Activated CD4-positive, alpha-beta T cell treated with anti-CD3 and anti-CD28 coated beads for 4 hours (primary cell): ENCODE measurements at places on chromosomes 4 and X.

- no peak for DNase-seq
These were observed 109.0 kb downstream of the SHROOM4 start for GRCh38 chrX:50705042-50705441.

GRCh38 chr4:144340931-144341330, 200.4 kb upstream of the GYPA start:
- DNase-seq: no peak

DNA sequence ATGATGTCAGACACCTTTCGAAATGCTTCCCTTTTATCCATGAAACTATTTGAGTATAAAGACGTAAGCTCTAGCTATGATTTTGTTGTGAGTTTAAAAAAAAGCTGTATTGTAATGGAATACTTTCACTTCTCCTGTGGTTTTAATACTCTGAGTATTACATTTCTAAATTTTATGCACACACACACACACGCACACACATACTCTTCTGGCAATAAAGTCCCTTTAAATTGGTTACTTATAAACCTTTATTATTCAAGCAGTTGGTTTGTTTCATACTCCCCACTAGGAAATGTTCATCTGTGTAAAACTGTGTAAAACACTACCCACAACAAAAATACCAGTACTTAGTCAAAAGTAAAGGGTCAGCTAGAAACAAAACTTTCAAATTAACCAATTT, 18.2 kb downstream of the VAMP7 start:
- no peak for DNase-seq

- DNase-seq: no peak
These were observed 250.6 kb downstream of the USP46 start for GRCh38 chr4:52408471-52408870.

DNA sequence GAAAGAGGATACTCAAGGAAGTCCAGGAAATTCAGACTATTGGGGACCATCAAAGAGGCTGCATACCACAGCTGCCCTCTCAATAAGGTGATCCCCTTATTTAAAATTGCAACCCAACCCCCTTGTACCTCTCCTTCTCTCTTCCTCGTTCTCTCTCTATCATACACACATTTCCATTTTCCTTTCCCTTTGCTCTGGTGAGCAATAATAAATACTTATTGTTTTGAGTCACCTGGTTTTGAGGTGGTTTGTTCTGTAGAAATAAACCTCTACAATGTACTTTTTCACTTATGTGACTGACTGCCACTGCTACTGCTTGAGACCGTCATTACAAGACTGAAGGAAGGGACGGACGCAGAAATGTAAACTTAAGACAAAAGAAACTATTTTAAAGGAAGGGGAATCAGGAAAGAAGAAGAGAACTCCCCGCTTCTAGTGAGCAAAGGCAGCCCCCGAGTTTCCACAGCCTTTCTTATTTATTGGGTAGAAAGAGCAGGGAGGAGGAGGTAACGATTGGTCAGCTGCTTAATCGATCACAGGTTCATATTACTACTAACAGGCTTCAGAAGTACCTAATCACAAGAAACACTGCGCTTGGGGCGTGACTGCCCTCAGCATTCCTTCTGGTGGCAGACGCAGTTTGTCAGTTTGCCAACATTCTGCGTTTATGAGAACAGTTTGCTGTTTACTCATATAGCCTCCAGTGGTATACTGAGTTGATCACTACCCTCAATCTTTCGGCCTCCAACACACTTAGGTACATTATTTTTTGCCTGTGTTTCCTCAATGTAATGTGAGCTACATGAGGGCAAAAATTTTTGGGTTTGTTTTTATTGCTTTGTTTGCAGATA, 16.9 kb upstream of the TMEM165 start:
- no peak for DNase-seq

GRCh38 chr4:185113340-185113739, 29.7 kb upstream of the SLC25A4 start:
- no peak for DNase-seq

DNA sequence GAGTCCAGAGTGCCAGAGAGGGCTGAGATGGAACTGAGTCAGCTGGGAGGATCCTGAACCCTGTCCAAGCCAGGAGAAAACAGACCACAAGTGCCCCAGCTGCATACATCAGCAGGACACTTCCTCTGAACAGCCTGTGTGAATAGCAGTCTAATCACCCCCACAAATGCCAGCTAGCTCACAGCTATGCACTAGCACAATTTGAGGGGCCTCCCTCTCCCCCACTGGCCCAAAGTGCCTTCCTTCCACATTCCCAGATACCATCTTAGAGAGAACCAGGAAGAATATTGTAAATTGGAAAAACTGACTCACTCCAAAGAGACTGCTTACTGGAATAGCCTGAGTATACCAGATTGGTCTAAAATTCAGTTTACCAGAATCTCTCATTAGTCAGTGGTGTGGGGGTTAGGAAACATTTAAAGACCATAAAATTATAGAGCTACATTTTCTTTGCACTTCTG, 292.6 kb upstream of the KLF3 start:
- DNase-seq: no peak

GRCh38 chr4:110196206-110196870, 2.1 kb downstream of the ELOVL6 start:
- DNase-seq: peak; percentile 19

DNA sequence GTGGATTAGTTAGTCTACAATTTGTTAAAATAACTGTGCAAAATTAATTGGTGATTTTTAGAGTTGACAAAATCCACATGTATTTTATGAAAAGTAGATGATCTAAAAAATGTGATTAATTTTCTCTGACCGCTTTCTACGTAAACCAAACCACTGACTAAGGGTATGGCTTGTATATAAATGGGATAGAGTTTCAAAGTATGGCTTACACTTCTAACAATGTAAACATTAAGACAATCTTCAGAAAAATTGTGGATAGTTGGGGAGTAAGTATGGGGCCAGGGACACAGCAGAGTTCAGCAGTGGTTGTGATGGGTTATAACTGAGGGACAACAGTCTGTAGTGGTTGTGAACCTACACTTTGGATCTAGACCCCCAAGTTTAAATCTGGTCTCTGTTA, 39.8 kb downstream of the GABRA4 start:
- no peak for DNase-seq
